Effector memory CD8-positive, alpha-beta T cell (primary cell): ENCODE measurements at places on chromosomes 12 and 14.

DNA sequence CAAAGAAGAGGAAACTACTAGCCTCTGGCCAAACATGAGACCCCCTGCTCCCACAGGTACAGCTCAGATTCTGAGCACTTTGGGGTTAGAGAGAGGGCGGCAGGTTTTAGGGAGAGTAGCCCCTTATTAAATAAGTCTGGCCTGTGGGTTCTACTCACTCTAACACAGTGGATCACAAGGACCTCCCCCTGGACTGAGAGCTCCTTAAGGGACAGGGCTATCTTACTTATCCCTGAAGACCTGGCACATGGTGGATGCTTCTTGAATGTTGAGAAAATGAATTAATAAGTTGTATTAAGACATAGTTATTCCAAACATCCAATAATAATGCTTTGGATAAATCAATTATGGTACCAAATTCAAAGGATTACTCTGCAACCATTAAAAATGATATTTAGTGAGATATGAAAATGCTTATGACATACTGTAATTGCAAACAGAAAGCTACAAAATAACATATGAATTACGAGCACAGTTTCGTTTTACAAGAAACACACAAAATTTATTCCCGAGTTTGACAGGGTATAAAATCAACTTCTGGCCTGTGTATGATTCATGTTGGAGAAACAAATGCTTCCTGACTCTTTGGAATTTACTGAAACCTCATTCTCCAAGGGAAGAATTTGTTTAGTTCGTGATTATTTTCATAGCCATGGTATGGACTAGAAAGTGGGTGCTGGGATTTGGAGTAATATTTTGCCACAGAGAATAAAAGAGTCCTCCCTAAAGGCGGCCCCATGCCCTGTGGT lies 59.3 kb upstream of the BDKRB2 start:
- no peak for DNase-seq

GRCh38 chr14:105891631-105892452 lies 365.5 kb downstream of the TMEM121 start:
- DNase-seq = no peak

DNA sequence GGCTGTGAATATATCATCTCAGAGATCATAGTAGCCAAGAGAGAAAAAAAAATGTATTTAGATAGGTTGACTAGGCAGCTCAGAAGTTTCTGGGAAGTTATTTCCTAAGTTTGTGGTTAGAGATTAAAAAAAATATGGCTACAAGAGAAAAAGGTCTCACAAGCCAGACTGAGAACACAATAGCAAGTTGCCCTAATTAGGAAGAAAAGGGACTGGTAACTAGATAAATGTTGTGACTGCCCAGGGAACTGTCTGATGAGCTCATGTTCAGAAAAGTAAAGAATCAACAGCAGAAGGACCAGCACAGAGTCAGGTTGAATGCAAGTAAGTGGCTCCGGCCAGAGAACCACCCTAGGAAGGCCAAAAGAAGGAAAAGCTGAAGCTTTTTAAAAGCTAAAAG lies 256.6 kb downstream of the PRKD1 start:
- DNase-seq = no peak

DNA sequence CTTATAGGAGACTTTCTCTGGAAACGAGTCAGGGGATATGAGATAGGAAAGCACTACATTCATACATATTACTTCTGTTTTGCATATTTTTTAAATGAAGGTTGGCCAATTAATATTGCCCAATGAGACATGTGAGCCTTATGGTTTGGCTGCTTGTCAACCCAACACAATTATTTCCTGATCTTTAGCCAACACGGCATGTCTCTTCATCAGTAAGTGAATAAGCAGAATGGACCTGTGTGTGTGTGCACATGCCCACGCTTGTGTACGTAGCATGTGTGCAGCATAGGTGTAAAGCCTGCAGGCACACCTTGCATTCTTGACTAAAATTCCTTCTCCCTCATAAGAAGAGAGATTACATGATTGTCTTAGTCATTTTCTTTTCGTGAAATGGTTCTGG lies 88.3 kb downstream of the STON2 start:
- no peak for DNase-seq

DNA sequence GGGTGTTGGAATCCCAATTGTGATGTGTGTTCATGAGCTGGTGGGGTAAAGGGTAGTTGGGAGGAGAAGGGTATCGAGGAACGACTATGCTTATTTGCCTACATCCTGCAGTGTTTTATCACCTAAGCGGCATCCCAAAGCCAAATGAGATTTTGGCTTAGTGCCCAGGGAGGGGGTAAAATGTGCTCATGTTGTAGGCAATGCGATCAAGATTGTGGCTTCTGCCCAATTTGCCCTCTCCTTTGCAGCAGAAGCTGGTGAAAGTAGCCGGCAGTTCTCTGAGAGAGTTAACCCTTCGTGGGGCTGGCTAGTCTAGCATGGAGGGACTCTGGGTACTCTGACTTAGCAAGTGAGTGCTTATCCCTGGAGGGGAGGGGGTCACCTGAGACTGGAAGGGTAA lies 753 bp downstream of the RPH3A start:
- DNase-seq = no peak

DNA sequence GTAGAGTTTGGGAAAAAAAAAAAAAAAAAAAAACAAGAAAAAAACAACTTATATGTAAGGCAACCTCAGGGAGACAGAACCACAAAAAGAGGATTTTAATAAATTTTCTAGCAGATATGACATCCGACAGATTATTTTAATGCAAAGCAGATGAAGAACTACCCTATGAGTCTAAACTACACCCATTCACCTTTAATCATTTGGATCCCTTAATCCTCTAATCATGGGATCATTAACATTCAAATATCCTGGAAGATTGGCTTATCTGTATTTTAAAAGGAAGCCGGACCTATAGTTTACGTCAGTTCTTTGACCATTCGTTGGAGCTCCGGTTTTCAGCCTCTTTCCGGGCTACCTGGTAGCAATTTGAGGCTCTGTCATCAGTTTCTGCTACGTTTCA lies at the start of gene DPPA3:
DPPA3 (plus strand) TSS at position 301 of the 400 bp plus-strand sequence. CDS start 138 bp downstream, outside the sequence.
- DNase-seq = no peak

GRCh38 chr12:24281341-24281740 lies 331.9 kb upstream of the SOX5 start:
- DNase-seq = no peak

DNA sequence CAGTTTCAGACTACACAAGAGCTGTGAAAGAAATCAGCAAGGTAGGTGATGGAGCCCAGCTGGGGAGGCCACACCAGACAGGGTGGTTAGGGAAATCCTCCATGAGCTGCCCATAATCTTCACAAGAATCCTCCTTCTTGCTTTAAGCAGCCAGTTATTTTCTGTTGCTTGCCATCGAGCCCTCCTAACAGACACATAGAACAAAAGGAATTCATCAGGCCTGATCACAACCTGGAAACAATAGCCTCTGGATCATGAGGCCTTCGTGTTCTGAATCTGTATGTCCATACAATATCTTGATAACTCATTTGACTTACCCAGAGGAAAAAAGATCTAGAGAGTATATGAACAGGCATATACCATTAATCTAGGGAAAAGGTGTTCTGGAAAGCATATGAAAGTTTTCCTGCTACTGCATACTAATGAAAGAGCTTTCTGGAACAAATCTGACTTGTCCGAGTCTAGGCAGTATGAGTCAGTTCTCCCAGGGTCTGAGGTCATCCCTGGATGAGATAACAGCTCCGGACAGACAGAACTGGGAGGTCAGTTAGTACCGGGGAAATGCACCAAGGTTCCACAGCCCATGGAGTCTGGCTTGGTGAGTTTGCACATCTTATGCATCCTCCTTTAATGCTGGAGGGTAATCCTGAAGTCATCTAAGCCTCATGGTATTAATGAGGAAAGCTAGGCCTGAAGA lies 52.8 kb upstream of the ELK3 start:
- DNase-seq = no peak

- DNase-seq = no peak
Measured at GRCh38 chr12:49524660-49525324, 14.0 kb upstream of the KCNH3 start.

- no peak for DNase-seq
Measured at GRCh38 chr12:124745891-124746570, 117.6 kb downstream of the SCARB1 start.

DNA sequence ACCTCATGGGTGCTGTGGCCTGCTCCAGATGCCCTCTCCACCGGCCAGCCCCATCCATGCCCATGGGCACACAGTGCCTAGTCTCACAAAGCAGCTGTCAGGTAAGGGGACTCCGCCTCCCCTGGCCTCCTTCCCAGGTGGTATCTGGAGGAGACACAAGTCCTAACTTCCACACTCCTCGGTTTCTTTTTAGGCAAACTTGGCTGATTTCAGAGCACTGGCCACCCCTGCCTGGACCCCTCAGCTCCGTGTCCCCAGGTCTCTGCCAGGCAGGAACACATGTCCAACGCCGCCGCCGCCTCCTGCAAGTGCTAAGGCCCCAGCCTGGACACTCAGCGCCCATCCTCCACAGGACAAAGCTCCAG lies 324.1 kb upstream of the DIO3 start:
- DNase-seq = no peak

DNA sequence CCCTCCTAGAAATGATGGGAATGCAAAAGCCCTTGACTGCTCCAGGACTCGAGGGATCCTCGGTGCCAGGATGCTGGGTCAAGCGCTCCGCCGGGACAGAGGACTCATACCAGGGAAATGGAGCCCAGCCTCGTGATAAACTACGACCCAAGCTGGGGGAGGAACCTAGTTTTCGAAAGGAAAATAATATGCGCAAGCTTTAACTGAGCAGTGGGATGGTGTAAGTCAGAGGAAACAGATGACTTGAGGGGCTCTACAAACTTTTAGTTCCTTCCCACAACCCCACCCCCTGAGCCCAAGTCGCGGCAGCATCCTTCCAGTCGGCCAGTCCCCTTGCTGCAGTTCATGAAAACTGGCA lies 654 bp upstream of the SUPT16H start:
- DNase-seq = no peak

- peak; percentile 32 for DNase-seq
Measured at GRCh38 chr14:52352061-52352491, 38.0 kb downstream of the PTGER2 start.

- no peak for DNase-seq
Measured at GRCh38 chr14:95273001-95273978, 46.4 kb downstream of the CLMN start.

DNA sequence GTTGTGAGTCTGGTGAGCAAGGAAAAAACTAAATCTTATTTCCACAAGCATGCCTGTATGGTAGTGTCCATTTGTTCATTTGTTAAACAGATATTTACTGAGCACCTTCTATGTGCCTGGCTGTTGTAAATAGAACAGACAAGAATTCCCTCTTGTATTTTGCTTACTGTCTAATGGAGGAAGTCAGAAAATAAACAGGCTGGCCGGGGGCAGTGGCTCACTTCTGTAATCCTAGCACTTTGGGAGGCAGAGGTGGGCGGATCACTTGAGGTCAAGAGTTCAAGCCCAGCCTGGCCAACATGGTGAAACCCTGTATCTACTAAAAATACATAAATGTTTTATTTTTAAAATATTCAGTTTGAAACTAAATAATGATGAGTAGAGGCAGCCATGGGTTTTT lies 79.3 kb downstream of the GTF2A1 start:
- no peak for DNase-seq

- no peak for DNase-seq
Measured at GRCh38 chr14:104428333-104428851, 151.2 kb upstream of the C14orf180 start.

DNA sequence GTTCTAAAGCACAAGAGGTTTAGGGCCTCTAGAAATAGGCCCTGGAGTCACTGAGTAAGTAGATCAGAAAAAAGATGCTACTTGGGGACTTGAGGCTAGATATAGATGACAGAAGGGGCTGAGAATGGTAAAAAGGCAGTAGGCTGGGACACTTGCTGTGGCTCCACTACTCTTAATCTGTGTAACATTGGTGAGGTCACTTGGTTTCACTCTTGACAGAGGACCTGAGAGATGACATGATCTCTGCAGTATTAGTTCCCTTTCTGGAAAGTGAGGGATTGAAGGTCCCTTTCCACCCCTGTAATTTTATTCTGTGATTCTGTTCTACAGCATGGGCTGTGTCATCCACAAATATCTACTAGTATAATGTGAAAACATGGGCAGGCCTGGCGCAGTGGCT lies 39.7 kb downstream of the MAPKAPK5 start:
- no peak for DNase-seq

DNA sequence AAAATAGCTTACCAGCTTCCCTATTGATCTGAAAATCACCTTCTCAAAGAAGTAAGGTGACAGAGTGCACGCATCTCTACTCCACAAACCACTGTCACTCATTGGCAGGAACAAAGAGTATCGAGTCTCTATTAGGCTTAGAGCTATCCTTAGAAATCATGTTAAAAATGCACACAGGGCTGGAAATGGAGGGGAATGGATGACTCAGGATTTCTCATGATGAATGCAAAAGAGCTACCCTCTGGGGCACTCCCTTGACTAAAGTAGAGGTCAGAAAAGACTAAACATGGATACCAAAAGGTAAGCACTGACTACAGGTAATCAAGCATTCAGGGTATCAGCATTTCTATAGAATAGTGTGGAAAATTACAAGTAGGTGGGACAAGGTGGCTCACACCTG lies 96.1 kb upstream of the ANO4 start:
- DNase-seq = no peak

DNA sequence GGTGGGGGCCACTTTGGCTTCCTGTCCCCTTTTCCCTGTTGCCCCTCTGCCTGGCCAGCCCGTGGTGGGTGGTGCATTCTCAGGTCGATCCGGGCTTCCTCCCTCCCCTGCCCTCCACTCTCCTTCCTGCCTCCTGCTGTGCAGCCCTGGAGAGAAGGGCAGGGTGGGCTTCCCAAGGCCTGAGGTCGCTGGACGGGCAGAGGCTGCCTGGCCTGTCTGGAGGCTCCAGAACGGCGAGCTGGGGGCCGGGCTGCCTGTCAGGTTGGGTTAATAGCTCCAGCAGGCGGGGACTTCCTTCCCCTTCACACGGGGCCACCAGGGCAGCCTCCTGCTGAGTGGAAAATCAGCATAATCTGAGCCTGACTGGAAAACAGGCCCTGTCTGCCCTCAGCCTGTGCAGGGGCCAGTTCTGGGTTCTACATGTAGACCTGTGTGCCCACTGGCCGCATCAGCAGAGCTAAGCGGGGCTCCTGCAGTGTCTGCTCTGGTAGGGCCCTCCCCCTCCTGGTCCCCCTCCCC lies 11.3 kb downstream of the KIF26A start:
- DNase-seq = no peak

DNA sequence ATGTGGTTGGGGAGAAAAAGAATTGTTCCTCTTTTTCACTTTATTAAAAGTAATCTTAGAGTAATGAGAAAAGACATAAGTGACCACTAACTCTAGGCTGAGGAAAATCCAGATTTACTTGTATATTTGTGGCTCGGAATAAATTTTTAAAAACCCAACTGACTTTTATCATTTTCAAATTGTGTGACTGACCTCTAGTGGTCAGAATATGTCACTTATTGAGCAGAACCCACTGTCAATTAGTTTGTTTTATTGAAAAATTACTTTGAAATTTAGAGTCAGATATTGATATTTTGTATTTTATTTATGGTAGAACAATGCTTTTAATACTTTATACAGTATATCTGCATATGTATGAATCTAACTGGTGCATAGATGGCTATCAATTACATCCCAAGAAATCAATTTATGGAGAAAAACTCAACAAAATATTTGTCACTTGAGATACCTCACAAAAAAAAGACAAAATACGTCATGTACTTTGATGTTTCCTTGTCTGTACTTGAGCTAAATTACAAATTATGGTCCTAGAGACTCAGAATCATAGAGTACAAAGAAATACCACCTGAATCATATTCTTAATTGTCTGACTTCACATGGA lies 229.4 kb downstream of the CNTN1 start:
- DNase-seq = no peak
